ENCODE measurements at places on chromosomes 5 and 9.
A peak's percentile ranks its signal among the peaks of the same experiment; 100 is the strongest.

- DNase-seq = no peak
These were observed 751.7 kb downstream of the TLE1 start for GRCh38 chr9:80937645-80938044.

- no peak for DNase-seq
These were observed 30.4 kb upstream of the KLF9 start for GRCh38 chr9:70444904-70445303.

DNA sequence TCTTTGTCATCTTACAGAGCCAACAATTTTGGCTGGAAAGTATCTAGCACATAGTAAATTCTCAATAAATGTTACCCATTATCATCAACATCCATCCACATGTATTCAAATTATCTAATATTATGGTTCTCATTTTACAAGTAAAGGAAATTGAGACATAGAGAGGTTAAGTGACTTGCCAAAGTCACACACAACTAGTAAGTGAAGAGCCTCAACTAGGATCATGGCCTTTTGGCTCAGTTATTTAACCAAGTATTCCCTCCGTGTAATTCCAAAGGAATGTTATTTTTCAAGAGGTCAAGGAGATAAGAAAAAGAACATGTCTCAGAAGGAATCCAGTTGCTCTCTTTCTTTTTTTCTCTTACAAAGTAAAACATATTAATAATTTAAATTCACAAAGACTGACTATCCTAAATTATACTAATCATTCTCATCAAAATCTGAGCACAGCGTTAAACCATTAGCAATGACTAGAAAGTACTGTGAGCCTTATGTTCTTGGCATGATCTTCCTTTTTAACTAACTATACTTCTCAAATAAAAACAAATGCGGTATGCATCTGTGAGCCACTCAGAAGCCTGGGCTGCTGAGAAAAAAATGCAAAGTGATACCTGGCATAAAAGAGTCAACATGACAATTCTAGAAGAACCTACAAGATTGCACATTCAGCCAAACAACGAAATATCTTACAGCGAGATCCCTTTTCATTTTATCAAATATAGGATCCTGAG lies 350.9 kb downstream of the GLIS3 start:
- no peak for DNase-seq

GRCh38 chr9:87067426-87067825 lies 120.1 kb upstream of the GAS1 start:
- no peak for DNase-seq

DNA sequence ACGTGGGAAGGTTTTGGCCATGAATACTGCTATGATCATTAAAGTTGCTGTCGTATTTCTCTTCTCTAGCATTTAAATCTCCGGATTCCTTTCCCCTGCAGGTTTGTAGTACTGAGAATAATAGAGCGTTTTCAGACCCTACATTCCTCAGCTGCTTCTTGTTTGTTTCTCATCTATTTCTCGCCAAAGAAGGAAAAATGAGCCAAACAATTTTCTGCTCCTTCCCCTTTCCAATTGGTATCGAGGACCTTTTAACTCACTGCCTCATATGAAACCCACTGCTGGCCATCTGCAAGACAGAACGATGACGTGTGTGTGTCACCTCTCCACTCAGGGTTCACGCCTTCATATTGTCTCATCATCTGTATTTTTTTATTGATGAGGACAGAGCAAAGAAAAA lies 689.4 kb upstream of the WWC1 start:
- no peak for DNase-seq

DNA sequence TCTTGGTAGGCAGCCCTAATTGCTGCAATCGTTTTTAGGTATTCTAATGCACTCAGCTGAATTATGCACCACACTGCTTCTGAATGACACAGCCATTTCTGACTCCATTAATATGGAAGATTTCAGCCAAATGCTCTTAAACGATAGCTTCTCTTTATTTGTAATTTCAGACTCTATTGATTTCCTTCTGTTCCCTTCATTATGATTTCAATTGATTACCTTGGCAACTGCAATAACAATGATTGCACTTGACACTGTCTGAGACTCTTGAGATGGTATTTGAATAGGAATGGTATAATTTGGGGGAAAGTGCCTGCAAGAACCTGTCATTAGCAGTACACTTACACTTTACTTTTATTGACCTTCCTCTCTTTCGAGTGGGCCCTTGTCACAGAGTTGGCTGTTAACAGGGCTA lies 296.1 kb upstream of the DMAC1 start:
- DNase-seq = no peak

GRCh38 chr9:129037767-129038098 lies 1.3 kb downstream of the MIGA2 start:
- DNase-seq = no peak

GRCh38 chr9:132077881-132078698 lies 1.6 kb downstream of the MED27 start:
- no peak for DNase-seq

DNA sequence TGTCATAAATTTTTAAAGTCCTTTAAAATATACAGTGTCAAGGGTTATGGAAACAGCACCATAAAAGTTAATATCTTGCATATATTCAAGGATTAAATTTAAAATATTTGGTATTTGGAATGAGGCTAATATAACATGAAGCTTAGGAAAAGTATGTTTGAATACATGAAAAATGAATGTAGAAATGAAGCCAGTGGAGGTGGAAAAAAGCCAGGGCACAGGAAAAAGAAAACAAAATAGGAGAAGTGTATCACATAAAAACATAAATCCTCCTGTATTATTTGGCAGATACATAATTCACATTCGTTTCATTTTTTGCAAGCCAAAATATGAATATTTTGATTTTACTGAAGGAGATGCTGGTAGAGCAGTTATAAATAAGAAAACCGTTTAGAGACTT lies 587.0 kb upstream of the ZNF608 start:
- DNase-seq = no peak

DNA sequence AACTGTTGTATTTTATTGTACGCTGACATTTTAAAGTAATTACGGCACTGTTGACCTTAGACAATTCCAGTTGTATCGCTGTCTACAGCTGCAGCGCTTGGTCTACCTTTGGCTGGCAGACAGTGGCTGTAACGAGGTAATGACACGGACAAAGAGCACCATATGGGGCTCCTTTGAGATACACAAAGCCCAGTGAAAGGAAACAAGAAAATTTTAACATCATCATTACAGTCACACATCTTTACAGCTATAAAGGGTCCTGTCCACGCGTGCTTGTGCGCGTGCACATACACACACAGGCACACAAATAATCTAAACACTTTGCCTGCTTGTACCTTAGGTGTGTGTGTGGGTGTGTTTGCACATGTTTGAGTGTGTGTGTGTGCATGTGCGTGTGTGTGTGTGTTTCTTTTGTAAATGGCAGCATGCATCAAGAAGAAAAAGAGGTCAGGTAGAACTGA lies 946.0 kb downstream of the NR2F1-AS1 start:
- DNase-seq = no peak

GRCh38 chr5:1887588-1888360 lies 5.0 kb upstream of the IRX4 start:
- no peak for DNase-seq

- DNase-seq = peak; percentile 82
These were observed 35.6 kb upstream of the TRIO start for GRCh38 chr5:14107536-14107935.

DNA sequence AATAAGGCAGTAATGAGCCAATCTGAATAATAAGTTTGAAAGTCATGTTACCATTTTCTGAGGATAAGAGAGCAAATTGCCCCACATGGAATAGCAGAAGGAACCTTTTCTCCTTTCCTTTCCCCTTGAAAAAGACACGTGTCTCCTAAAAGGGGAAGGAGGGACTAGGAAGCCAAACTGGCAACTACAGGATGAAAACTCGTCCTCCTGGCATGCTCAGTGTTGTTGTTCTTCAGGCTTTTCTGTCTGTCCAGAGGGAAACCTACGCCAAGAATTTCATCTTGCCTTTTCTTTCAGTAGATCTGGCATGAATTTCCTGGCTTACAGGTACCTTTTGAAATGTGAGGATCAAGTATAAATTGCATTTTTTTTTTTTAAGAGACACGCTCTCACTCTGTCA lies 355.9 kb upstream of the TLE4 start:
- peak; percentile 21 for DNase-seq

- no peak for DNase-seq
These were observed 50.4 kb downstream of the ROR2 start for GRCh38 chr9:91899594-91899993.

DNA sequence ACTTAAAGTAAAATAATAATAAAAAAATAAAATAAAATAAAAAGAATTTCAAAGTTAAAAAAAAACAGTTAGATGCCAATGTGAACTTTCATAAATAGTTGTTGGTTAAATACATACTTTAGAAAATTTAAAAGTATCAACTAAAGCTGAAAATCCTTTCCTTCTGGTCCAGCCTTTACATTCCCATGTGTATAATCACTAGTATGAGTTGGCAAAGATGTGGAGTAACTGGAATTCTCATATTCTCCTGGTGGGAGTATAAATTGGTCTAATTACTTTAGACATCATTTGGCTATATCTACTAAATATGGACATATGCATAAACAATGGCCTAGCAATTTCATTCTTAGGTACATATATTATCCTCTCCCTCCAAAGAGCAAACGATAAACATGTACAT lies 619.9 kb downstream of the PTPRD start:
- no peak for DNase-seq

DNA sequence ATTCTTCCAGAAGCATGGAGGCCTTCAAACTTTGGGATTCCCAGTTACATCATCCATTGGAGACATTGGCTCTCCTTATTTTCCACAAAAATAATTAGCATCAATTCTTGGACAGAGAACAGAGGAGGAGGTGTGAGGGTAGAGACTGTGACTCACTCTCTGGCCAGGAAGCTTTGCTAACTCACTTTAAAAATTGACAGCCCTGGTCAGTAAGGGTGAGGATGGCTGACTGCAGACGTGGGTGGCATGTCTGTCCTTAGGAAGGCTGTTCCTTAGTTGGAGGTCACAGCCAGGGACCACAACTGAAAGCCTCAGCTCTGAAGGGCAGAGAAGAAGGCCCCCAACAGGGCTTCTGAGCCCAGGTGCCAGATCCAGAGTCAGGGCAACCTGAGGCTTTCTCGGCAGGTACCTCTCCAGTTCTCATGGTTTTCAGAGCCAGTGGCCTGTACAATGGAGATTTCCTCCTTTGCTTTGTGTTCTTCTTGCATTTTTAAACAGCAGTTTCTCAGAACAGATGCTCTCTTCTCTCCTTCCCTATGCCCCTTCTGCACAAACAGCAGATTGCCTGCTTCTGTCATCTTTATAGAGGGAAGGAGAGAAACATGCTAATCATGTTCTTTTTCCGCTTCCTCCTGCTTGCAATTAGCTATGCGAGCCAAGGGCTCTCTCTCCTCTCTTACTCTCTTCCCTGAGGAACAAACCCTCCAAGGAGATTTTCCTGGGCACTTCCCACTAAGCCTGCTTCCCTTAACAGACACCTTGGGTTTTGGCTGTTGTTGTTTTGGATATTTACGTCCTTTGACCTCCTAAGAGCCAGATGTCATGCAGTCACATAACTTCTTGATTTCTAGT lies 92.5 kb upstream of the ZNF366 start:
- peak; percentile 72 for DNase-seq

- no peak for DNase-seq
These were observed 173.7 kb downstream of the SLC24A2 start for GRCh38 chr9:19615036-19615624.

DNA sequence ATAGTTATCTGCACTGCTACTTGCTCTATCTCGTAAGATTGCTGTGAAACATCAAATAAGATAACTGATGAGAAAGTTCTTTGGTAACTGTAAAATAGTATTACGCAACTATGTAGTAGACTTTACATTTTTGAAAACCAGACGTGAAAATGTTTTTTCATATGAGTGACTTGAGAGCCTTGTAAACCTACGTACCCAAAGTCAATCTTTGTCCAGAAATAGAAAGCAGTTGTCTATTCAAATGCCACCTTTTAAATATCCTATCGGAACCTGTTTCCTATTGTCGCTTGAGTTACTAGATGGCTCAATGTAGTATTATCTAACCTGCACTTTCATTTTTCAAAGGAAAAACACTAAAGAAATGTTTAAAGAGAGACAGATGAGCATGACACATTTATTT lies 1.6 kb downstream of the FNIP1 start:
- no peak for DNase-seq

DNA sequence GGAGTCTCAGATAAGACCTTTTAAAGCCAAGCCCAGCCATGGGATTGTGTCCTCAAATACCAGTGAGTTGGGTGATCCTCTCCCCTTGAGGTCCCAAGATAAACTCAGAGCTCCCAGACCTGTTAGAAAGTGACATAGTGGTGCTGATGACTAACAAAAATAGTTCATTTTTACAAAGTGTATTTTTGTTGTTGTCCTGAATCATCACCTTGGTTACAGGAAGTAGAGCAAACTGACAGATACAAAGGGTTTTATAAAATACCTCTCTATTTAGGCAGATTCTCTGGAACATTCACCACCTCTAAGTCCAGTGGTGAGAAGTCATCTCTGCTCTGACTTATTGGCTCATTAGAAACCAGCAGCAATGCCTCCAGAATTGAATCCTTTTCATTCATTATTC lies 259.3 kb downstream of the CEMIP2 start:
- DNase-seq = no peak
